Ascending aorta (tissue), 2 donors: ENCODE measurements at places on chromosomes 5 and 9.

GRCh38 chr5:15183520-15183919, 311.9 kb upstream of the ANKH start:
- no peak for DNase-seq

- no peak for DNase-seq
Observed at GRCh38 chr9:3880851-3881250, 355.1 kb upstream of the RFX3 start.

- DNase-seq, result no peak
Observed at GRCh38 chr9:108621991-108622855, 233.6 kb downstream of the ACTL7B start.

DNA sequence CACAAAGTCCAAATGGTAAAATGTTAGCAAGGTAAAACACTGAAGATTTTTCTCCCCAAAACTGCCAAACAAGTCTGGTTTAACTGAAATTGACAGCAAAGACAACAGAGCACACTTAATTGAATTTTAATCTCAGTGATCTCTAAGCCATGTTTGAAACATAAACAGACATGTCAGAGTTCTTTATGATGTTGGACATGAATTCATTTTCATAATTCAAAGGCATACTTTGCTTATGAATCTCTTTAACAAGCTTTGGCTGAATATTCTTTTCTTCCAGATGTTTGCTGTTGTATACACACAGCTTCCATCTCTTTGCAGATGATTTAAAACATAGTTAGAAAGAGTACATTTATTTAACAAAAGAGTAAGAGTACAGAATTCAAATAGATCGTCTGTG, 509.1 kb downstream of the RAB3C start:
- DNase-seq, result no peak

GRCh38 chr5:14879937-14880589, 8.5 kb upstream of the ANKH start:
- no peak for DNase-seq

DNA sequence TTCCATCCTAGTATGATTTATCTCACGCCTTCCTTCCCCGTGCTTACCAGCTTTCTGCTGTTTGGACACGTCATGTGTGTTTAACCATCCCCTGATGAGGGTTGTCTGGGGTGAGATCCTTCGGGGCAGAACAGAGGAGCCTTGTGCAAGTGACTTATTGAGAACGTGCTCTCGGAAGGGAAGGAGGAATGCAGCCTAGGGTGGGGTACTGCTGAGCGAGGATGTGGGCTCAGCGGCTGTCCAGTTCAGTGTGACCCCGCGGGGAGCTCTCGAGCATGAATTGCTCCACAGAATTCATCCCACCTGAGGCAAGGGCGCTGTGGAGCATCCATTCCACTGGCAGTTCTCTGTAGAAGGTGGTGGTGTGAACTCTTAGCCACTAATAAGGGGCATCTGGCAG, 4.0 kb downstream of the MYOZ3 start:
- no peak for DNase-seq

- DNase-seq, result no peak
Observed at GRCh38 chr9:69044240-69045219, 9.0 kb downstream of the FXN start.

DNA sequence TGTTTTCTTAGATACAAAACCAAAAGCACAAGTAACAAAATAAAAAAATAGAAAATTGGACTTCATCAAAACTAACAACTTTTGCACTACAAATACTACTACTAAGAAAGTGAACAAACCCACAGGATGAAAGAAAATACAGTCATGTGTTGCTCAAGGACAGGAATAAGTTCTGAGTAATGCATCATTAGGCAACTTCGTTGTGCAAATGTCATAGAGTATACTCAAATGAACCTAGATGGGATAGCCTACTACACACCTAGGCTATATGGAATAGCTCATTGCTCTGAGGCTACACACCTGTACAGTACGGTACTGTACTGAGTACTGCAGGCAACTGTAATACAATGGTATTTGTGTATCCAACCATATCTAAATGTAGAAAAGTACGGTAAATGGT, 88.3 kb downstream of the RAPGEF1 start:
- DNase-seq, result no peak

- no peak for DNase-seq
Observed at GRCh38 chr9:111195766-111196165, 134.3 kb downstream of the OR2K2 start.

GRCh38 chr5:104353371-104353770, 790.8 kb upstream of the NUDT12 start:
- no peak for DNase-seq

- no peak for DNase-seq
Observed at GRCh38 chr5:206927-207536, 10.9 kb downstream of the CCDC127 start.

DNA sequence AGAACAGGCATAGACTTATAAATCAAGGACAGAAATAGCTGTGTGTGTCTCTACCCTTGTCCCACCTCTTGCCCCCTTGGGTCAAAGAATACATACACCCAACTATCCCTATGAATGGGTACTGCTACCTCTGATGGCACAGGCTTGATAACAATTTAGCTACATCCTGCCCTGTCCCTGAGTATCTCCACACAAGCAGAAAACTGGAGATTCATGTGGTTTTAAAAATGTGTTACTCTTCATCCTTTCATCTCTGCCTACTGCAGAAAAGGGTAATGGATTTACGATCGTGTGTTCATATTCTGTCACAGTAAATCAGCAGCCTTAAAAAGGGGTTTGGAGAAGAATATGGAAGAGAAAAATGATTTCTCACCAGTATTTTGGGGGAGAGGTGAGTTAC, 49.2 kb upstream of the NREP start:
- no peak for DNase-seq

DNA sequence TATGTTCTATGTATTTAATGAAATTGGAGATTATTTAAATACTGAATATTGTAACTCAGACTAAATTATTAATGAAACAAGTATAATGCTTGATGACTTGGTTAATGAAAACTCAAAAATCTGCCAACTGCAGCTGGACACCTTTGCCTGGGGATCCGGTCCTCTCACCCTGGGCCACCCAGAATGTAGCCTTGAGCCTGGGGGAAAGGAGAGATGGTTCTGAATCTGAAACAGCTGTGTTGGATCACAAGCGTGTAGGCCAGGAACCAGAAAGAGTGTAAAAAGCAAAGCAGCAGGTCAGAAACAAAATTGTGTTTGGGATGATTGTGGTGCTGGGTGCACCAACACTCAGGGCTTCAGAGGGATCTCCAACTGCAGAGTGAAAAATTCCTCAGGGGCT, 38.5 kb downstream of the ADAMTS16 start:
- DNase-seq, result no peak

DNA sequence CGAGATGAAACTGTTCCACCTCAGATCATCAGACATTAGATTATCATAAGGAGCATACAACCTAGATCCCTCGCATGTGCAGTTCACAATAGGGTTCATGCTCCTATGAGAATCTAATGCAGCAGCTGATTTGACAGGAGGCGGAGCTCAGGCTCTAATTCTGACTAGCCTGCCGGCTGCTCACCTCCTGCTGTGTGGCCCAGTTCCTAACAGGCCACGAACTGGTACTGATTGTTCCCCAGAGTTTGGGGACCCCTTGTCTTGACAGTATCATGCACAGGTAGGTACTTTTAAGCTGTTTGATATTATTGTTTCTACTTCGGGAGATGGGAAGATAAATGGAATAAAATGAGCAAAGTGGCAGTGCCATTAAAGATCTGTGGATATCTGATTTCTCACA, 66.9 kb downstream of the ZCCHC7 start:
- no peak for DNase-seq

- no peak for DNase-seq
Observed at GRCh38 chr9:8855046-8855445, 1055.5 kb upstream of the DMAC1 start.

DNA sequence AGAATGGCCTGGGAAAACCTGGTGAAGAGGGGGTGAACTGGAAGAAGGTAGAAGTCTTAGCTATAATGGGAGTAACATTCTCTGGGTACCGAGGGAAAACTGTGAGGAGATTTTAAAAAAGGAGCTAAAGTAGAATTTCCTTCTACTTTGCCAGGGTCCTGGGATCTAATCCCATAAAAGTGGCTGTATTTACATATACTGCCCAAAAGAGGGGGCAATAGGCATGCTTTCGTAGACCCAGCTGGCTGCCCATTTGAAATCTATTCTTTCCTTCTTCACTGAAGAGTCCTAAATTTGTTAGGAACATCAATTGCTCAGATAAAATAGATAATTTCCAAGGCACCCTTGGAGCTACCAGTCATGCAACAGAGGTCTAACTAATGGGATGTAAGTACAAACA, 159.2 kb downstream of the CDC42SE2 start:
- DNase-seq, result no peak

DNA sequence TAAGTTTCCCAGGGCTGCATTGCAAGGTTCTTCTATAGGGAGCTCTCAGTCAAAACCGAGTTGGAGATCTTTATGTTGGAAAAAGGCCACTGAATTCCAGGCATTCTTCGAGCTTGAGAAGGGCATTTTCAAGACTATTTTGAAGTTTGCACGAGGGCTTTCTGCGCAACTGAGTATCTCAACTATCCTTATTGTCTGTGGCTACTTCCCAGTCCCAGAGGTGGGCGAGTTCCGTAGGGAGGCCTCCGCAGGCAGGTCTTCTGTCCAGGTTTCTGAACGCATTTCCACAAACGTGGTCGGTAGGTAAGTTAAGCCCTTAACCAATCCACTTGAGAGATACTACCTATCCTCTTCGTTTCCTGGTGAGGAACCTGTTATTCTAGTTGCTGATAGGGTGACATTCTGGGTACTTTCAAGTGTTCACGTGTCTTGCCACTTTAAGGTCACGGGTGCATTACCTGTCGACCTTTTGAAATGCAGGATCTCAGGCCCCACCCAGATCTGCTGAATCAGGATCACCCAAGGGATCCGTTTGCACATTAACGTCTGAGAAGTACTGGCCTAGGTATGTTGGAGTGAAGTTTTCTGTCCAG, 51.4 kb upstream of the TJP2 start:
- no peak for DNase-seq

GRCh38 chr5:36128795-36129194, 22.9 kb downstream of the LMBRD2 start:
- no peak for DNase-seq

DNA sequence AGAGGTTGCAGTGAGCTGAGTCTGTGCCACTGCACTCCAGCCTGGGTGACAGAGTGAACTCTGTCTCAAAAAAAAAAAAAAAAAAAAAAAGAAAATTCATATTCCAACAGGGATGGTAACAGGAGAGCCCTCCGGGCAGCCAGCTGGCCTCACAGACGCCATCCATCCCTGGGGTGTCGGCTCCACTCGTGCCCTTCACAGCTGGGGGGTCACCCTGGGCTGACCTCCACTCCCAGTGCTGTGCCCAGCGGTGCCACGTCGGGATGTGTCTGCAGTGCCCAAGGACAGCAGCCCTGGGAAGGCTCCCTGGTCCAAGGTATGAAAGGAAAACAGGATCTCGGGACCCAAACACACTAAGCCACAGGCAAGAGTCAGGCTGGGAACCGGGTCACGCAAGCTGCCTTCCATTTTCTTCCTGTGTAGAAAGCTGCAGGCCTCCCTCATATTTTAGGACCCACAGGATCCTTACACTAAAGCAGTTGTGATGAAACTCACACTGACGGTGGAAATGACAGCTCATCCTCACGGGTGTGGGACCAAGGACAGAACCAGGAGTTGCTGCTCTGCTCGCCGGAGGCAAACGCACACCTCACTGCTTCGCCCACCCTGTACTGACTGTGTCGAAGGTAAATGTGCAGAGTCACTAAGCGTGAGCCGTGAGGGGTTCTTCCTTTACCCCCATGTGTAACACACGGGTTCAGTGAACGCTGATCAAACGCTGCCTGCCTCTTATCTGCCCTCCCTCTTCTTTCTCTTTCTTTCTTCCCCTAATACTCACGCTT, 5.3 kb downstream of the SLC12A7 start:
- no peak for DNase-seq

- DNase-seq, result no peak
Observed at GRCh38 chr5:72246954-72247442, 73.0 kb downstream of the MRPS27 start.

- no peak for DNase-seq
Observed at GRCh38 chr9:127694890-127695720, 11.7 kb upstream of the CFAP157 start.

- DNase-seq, result no peak
Observed at GRCh38 chr5:117246424-117246823, 671.8 kb upstream of the SEMA6A start.
